ENCODE measurements at places on chromosomes 4 and X.

GRCh38 chr4:128294464-128294863 is 6.9 kb upstream of the PGRMC2 start:
- DNase-seq, result no peak

- DNase-seq, result no peak
Observed at GRCh38 chr4:185278716-185279115, 69.3 kb downstream of the SNX25 start.

GRCh38 chr4:161356351-161356750 is 807.4 kb downstream of the FSTL5 start:
- DNase-seq, result no peak

- DNase-seq, result no peak
Observed at GRCh38 chr4:108346818-108347210, 178.1 kb upstream of the LEF1 start.

GRCh38 chrX:152157042-152157441 is 18.7 kb upstream of the MAGEA10 start:
- DNase-seq, result no peak

- DNase-seq, result no peak
Observed at GRCh38 chr4:41878170-41878969, 56.9 kb upstream of the TMEM33 start.

DNA sequence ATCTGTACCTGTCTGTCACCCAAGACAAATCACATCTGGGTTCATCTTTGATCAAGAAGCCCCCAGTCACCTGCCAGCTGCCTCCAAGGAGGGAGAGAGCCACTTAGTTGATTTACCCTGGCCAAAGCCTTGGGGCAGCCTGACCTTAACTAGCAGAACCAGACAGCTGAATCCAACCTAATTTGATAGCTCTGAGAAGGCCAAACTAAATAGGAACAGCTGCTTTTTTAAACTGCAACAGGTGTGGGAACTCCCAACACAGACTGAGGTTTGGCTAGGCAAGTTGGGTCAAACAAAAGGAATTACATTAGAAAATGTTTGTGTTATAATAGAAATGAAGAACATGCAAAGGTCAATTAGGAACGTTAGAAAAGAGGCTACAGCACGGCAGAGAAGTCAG is 375.7 kb downstream of the NLGN4X start:
- no peak for DNase-seq

- DNase-seq, result no peak
Observed at GRCh38 chrX:40755291-40756249, 20.2 kb upstream of the MED14 start.

- DNase-seq, result no peak
Observed at GRCh38 chr4:102301167-102301566, 44.1 kb downstream of the SLC39A8 start.

GRCh38 chr4:66906314-66906713 is 639.0 kb downstream of the CENPC start:
- no peak for DNase-seq

DNA sequence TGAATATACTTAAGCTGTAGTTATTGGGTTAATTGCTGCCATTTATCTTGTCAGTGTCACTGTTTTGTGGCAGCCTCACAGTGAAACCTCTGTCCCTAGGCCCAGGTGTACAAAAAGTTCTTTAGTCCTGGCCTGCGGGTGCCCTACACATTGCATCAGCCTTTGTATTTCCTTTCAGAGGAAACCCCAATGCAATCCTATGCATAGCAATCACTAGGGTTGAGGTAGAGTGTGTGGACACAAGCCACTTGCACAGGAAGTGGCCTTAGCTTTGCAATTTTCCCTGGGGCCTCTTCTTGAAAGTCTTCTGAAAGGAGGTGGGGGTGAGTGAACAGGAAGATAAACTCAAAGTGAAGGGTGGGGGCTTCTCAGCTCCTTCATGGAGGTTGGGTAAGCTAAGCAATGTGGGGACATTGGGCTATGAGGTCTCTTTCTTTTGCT is 27.8 kb downstream of the VSIG4 start:
- DNase-seq, result no peak

GRCh38 chr4:67549123-67549522 is 3.8 kb upstream of the CENPC start:
- no peak for DNase-seq

DNA sequence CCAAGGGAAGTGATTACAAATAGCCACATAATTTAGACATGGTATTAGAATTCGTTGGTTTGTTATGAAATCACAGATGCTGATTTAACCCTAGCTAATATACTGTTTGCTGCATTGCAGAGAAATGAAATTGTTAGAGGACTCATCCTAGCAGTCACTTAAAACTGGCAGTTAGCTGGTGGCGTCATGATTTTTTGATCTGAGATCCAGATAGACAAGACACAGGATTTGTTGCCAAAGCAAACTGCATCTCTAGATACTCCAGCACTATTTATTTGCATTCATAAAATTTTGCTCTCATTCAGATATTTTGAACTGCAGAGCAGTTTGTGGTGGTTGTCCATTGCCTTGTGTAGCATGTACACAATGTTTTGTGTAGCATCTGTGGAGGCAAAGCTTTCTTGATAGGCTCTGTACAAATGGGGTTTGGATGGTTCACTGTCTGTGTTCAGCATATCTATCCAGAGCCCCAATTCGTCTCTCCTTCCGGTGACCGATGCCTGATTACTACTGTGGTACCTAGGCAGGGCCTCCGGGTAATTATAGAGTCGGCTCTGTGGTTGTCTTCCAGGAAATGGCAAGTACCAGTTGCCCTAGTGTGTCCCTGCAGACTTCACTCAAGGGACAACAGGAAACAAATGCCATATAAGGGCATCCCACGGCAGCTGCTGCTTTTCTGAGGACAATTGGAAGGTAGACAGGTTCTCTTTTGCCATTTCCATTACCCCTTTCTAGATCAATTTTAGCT is 30.1 kb upstream of the SPARCL1 start:
- peak; percentile 41 for DNase-seq

- no peak for DNase-seq
Observed at GRCh38 chr4:169271692-169272007, 894 bp upstream of the SH3RF1 start.

GRCh38 chr4:91340822-91341221 is 962.9 kb upstream of the GRID2 start:
- DNase-seq, result no peak

GRCh38 chrX:72117636-72118210 is 14.0 kb downstream of the RTL5 start:
- no peak for DNase-seq

DNA sequence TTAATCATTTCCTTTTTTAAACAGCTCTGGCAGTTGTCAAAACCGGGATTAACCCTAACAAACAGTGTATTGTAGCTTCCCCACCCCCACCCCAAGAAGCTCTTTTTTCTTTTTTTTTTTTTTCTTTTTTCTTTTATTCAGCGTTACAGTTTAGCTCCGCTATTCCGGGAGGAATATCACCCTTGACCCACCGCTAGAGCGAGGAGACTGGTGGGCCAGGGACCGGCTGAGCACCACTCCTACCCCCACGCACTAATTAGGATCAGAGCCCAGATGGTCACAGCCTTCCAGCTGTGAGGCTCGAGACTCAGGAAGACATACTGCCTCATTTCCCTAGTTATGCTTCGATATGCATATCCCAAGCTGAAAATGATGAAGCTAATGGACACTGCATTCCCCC is 2.0 kb downstream of the PARM1 start:
- no peak for DNase-seq

- DNase-seq, result no peak
Observed at GRCh38 chr4:7828793-7829301, 110.8 kb downstream of the AFAP1 start.

- DNase-seq, result no peak
Observed at GRCh38 chr4:8391972-8392371, 48.6 kb downstream of the ACOX3 start.

GRCh38 chr4:67087897-67088296 is 457.4 kb downstream of the CENPC start:
- peak; percentile 20 for DNase-seq

- DNase-seq, result no peak
Observed at GRCh38 chrX:109487640-109488039, 5.8 kb upstream of the GUCY2F start.

DNA sequence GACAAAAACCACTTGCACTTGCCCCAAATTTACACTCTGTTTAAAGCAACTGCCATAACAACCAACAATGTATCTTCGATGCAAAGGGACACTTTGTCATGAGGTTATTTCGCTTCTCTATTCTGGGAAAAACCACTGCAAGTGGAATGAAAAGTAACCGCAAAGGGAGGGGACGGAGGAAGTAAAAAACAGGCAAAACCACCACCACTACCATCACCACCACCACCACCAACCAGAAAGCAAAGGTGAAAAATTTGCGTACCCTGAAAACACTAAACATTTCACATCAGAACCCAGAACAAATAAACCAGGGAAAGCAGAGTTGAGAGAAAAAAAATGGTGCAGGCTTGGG is 1.2 kb upstream of the N4BP2 start:
- peak; percentile 30 for DNase-seq

DNA sequence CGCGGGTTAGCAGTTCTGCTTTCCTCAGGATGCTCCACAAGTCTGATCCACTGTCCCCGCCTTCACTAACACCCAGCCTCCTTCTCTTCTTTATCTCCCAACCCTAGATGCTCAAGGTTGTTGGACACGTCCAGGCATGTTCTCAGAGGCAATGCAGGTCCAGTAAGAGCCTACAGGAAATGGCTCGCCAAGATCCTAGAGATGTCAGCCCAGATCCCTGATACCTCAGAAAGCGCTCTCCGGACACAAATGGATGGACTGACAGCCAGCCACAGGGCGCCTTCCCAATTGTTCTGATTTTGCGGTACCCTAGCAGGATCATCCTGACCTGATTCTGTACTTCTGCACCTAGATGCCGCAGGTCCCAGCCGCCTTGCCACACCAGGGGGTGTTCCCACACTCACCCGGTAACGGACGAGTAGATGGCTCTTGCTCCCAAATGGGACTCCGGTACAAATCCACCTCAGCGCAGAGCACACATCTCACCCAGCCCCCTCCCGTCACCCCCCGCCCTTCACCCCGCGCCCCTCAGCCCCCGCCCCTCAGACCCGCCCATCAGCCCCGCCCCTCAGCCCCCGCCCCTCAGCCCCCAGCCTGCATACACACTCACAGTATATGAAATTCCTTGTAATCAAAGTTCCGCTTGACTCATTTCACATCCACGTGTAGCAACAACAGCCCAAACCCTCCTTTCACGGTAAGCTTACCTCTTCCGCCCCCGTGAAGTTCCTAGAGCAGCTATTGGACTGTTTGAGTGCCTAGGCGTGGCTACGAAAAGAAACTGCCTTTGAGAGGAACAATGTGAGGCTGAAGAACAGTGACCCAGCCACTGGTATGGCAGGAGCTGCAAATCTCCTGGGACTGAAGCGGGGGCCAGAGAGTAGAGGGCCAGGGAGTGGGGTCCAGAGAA is at the start of gene EDA2R:
Gene EDA2R, minus strand, starts transcription at position 488 of the 910 bp plus-strand sequence. CDS start 23,058 bp downstream, outside the sequence.
- peak; percentile 34 for DNase-seq

DNA sequence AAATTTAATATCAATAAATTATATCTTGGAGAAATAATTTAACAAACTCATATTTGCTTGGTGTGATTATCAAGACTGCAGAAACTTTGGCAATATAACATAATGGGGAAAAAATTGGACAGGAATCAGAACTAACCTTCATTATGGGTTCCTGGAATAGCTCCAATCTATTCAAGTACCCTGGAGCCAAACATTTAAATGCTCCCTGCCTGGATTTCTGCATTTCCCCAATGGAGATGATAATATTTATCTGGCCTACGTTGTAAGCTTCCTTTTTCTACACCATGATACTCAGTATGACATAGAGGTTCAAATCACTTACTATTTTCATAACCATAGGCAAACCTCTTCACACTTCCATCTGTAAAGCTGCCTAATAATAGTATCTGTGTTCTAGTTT is 326.8 kb downstream of the TRIML1 start:
- no peak for DNase-seq

DNA sequence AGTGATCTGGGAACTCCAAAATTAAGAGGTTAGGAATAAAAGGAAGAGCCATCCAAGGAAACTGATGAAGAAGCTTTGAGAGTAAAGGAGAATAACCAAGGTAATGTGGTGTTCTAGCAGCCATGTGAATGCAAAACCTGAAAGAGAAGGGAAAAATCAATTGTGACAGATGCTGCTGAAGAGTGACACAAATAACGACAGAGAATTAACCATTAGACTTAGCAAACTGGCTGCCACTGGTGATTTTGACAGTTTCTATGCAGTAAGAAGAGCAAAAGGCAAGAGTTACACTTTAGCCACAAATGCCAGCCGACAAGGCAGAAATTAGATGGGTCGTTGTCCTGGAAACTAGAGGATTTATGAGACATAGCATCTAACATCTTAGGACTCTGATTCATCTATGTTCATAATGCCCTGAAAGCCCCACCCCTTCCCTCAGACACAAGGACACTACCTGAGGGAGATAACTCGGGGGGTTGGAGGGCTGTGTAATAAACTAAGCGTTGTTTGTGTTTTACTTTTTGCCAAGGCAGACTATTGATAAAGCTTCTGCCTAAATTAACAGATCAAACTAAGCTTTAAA is 13.0 kb upstream of the TMEM144 start:
- no peak for DNase-seq

- no peak for DNase-seq
Observed at GRCh38 chr4:116233971-116234370, 851.4 kb downstream of the TRAM1L1 start.

DNA sequence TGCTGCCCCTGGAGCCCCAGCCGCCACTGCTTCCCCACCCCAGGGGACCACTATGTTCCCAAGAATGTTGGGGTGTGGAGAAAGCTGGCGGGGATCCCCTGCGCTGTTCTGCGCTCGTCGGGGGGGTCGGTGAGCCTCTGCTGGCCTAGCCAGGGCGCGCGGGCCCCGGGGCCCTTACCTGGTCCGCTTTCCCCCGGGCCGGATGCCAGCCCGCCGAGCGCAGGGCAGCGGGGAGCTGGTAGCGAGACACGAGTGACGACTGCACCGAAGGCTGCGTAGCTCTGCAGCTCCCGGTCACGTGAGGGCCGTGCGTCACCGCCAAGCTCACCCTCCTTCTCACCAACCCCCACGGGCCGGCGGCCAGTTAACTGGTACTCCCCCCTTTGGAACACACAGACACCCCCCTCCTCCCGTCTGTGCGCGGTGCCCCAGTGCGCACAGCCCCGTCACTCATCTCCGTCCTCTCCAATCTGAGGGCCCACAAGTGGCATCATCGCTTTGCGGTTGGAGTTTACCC is at the start of gene BEX1:
Gene BEX1, minus strand, starts transcription at position 254 of the 517 bp plus-strand sequence. CDS start 897 bp downstream, outside the sequence.
- DNase-seq, result peak; percentile 28

- no peak for DNase-seq
Observed at GRCh38 chr4:147811878-147812277, 80.0 kb downstream of the ARHGAP10 start.

DNA sequence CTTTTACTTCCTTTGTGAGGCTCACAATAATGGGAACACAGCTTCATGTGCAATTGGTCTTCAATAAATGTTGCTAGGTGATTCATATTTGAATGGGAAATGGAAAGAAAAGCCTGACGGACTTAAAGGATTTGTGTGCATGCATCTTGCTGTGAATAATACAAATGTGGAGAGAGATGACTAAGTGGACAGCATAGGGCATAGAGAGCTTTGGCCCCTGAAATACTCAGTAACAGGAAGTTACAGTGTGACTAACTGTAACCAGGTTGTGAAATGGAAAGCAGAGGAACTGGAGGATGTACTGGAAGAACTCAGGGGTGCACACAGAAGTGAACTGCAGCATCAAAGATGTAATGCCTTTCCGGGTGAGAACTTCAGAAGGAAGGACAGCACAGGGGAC is 206.7 kb downstream of the MGST2 start:
- no peak for DNase-seq

- no peak for DNase-seq
Observed at GRCh38 chr4:14874990-14875389, 127.3 kb upstream of the CPEB2 start.

Measured in stimulated activated CD4-positive, alpha-beta T cell treated with anti-CD3 and anti-CD28 coated beads, Interleukin-1b, Interleukin-23, amount 100 ng/mL, for 48 hours (primary cell).